ENCODE measurements at places on chromosomes 7 and 10. TPM values are rescaled to one million over a fixed set of nuclear protein-coding genes. Genes with fewer than 3 reads are reported as not detected.
A peak's percentile ranks its signal among the peaks of the same experiment; 100 is the strongest.

DNA sequence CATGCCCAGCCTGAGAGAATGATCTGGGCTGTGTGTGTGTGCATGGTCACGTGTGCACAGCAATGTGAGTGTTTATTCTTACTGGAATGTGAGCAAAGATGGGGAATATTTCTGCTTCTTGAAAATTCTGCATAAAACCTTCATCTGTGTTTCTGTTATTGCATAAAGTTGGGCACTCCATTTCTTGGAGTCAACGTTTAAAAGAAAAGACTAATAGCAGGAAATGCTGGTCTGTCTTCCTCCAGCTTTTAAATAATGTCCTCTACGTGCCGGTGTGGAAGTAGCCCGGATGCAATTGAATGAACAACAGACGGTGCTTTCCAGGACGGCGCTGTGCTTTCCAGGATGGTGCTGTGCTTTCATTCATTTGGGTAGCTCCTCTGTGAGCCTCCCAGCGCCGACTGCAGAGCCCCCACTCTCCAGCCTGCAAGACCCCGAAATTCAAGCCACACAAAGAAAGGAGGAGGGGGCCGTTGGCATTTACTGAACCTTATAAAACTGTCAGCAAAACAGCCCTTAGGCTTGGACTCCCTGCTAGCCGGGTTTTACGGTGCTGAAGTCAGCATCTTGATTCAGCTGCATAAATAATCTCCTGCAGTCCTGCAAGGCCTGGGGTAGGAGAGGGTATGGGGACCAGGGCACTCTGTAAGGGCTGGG is 158.2 kb upstream of the PRKCQ start:
- DNase-seq: peak; percentile 66

DNA sequence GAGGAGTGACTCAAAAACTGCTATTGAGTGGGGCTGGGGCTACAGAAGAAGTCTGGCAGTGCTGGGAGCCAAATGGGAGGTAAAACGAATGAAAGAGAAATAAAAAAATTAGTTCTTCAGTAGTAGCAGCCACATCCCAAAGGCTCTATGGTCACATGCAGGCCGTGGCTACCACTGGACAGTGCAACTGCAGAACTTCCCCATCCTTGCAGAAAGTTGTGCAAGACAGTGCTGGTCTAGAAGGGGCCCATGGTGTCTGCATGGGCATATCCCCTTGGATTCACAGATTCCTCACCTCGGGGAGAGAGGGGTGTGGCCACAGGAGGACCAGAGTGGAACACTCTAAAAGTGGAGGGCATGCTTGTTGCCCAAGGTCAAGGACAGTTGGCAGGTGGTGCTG is 47.6 kb downstream of the RPS24 start:
- no peak for DNase-seq

The FLNC gene
- 117 TPM for total RNA-seq

- no peak for DNase-seq
These were observed 72.3 kb downstream of the TNS3 start for GRCh38 chr7:47509571-47509970.

DNA sequence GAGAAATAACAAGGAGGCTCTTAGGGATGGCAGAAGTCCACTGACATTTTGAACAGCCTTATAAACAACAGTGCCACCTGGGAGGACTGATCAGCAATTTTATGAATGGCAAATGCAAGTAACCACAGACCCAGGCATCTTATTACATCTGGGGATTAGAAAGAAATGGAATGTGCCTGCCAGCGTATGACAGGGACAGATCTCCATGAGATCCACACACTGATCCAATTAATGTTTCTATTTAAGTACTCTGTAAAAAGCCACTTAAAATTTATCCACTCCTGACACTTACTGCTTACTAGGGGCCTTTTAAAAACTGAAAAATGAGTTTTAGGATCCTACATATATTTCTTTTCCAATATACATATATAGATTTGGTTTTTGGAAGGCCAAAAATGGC is 28.6 kb downstream of the PARD3 start:
- no peak for DNase-seq

DNA sequence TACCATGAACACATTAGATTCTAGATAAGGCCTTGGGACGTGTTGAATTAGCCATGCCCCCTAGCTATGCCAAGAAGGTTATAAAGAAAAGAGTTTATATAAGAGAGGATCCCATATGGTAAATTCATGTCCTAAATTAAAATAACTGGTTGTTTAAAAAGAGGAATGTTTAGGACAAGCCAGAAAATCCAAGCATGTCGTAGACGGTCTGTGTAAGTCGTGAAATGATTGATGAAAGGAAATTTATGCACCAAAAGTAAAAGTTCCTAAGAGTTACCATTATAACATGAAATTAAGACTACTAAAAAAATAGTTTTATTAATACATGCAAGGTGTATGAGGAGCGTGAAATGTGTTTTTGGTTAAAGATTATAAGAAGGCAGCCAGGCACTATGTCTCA is 624.9 kb downstream of the ARL4A start:
- DNase-seq: peak; percentile 0

DNA sequence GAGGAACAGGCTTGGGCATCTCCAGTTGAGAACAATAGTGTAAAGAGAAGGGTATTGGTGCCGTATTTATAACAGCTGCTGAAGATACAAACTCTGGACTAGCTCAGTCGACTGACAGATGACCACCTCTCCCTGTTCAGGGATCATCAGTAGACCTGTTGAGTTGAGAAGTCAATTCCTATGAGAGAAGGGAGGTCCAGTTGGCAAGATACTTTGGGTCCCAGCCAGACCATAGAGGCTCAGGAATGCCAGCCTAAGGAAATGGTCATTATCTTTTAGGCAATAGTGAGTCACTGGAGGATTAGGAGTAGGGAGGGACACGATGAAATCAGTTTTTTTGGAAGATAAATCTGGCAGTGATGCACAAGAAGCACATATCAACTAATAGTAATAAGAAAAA is 202.9 kb downstream of the TRIL start:
- DNase-seq: no peak

DNA sequence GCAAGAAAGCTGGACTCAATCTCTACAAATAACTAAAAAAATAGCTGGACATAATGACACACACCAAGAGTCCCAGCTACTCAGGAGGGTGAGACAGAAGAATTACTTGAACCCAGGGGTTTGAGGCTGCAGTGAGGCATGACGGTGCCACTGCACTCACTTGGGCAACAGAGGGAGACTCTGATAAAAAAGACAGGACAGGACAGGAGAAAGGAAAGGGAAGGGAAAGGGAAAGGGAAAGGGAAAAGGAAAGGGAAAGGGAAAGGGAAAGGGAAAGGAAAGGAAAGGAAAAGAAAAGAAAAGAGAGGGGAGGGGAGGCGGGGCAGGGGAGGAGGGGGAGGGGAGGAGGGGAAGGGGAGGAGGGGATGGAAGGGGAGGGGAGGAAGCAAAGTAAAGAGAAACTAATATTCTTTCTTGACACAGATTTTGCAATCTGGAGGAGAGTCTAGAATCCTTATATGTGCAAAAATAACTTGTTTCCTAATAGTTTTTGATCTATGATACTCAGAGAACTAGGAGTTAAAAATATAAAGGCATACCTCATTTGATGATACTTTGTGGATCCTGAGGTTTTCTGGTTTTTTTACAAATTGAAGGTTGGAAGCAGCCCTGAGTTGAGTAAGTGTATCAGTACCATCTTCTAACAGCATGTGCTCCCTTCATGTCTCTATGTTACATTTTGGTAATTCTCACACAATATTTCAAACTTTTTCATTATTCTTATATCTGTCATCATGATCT is 8.0 kb downstream of the SAR1A start:
- DNase-seq: no peak

The SMARCD3 gene
- total RNA-seq: 0.85 TPM

DNA sequence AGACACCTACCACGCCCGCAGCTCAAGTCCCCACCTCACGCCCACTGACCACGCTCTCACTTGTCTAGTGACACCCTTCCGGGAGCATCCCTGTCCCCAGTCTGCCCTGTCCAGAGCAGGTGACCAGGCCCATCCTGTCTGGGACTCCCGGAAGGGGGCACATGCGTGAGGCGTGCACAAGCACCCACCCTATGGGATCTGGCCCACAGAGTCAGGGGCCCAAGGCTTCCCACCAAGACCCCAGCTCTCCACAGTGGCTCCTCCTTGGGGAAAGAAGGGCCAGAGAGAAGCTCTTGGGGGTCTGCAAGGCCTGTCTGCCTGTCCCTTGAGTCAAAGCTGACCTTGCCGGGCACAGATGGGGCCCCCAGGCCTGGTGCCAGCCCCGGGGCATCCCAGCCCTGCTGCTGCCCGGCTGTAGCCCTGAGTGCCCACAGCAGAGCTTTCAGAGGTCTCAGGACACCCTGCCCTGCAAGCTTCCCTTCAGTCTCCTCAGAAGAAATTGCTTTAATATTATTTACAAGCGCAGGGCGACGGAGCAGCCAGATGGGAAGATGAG is 195.0 kb downstream of the ELFN1 start:
- no peak for DNase-seq

- no peak for DNase-seq
These were observed 25.0 kb upstream of the PPA1 start for GRCh38 chr10:70258216-70258615.

- DNase-seq: no peak
These were observed 52.7 kb upstream of the FAM20C start for GRCh38 chr7:139561-140243.

The CPA4 gene
- 0.74 TPM for total RNA-seq

DNA sequence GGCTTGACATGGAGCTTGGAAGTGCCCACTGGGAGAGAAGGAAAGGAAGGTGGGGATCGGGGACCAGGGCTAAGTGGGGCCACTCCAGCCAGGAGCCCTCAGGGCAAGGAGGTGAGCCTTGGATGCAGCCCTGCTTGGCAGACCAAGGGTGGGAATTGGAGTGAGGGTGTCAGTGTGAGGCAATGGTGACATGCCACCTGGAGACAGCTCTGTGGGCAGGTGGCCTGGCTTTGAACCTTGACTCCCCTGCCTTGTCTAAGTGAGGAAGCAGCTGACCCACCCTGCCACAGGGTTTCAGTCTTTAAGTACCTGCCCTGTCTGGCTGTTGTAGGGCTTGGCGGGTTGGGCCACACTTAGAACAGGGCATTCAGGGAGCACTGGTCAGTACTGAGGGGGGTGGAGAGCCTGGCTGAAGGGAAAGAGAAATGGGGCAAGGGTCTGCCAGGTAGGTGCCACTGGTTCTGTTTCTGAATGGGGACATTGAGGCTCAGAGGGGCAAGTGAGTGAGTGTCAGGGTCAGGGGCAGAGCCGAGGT is 4.8 kb downstream of the RAMP3 start:
- DNase-seq: no peak

The STRIP2 gene
- 2.7 TPM for total RNA-seq
